ENCODE measurements at places on chromosomes 16 and 17.

DNA sequence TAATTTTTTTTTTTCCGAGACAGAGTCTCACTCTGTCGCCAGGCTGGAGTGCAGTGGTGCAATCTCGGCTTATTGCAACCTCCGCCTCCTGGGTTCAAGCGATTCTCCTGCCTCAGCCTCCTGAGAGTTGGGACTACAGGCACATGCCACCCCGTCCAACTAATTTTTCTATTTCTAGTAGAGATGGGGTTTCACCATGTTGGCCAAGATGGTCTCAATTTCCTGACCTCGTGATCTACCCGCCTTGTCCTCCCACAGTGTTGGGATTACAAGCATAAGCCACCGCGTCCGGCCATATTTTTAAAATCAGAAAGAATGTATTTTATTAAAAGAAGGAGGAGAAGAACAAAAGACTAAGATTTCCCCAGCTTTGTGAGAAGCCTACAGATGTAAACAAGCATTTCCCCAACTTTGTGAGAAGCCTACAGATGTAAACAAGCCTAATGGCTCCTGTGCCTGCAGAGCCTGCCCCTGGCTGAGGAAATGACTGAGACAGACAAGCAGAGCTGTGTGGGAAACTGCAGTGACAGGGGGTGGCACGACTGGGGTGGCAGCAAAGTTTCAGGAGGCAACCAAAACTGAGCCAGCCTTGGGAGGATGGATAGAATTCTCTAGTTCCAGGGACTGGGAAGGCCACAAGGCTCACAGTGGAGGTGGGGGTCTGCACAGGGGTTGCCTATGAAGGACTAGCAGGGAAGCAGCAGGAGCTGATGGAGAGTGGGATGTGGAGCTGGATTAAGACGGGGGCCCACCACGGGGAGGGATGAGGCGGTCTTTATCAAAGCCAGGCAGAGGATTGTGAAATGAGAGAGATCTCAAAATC is 22.9 kb downstream of the TOP3A start:
- no peak for DNase-seq

- DNase-seq, result no peak
Measured at GRCh38 chr16:86392436-86393152, 117.7 kb upstream of the FOXF1 start.

- DNase-seq, result peak; percentile 61
Measured at GRCh38 chr17:59830007-59830630, 62.6 kb downstream of the TUBD1 start.

- DNase-seq, result no peak
Measured at GRCh38 chr17:40018211-40019121, 3.2 kb downstream of the CSF3 start.

GRCh38 chr16:89709716-89710432 is 8.4 kb upstream of the SPATA2L start:
- DNase-seq, result no peak

- DNase-seq, result no peak
Measured at GRCh38 chr17:77437747-77438146, 297.0 kb downstream of the SEC14L1 start.

GRCh38 chr17:33520426-33521330 is 227.6 kb upstream of the ASIC2 start:
- peak; percentile 49 for DNase-seq

- DNase-seq, result peak; percentile 55
Measured at GRCh38 chr16:79601092-79601930, 774 bp upstream of the MAF start.

DNA sequence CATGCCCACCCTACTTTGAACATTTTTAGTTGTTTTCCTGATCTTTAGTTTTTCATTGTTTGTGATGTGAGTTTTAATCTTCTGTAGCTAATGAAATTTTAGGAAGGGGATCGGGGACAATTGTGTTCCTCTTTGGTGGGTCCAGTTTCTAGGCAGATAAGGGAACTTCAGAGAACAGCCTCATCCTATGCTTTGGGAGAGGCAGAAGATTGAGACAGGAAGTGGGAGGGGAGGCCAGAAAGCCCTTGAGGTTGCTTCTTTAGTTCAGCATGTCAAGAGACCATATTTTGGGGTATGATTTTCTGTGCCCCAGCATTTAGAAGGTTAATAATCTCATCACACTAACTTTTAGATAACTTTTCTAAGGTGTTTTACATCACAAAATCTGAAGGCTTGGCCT is 191.0 kb downstream of the TANC2 start:
- no peak for DNase-seq

GRCh38 chr17:33135691-33136090 is 144.0 kb downstream of the SPACA3 start:
- no peak for DNase-seq

DNA sequence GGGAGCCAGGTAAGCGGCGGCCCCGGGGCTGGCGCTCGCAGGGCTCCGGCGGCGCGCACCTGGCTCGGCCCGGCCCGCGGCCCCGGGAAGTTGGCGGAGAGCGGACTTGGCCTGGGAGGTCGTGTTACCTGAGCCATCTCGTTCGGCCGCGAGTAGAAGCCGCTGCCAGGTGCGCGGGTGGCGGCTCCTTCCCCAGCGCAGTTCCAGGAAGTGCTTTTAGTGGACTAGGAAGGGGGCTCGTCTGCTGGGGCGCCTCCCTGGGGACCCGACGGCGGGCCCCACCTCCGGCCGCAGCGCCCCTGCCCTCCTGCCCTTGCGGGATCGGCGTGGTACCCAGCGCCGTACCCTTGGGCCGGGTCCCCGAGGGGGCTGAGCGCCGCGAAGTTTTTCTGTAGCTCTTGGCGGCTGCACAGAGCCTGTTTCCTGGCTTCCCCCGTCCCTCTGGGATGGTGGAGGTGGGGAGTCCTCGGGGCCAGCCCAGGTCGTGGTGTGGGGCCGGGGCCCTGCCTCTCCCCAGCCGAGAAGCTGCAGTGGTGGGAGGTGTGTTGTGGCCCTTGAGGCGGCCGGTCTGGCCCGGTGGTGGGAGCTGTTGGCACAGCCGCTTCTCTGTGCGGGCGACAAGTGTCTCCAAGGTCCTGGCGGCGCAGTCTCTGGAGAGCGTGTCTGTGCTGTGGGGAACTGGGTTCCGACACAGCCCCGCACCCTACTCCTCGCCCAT is 96.9 kb downstream of the RAB11FIP4 start:
- DNase-seq, result peak; percentile 52

GRCh38 chr16:88534638-88535190 is 35.5 kb upstream of the ZC3H18 start:
- DNase-seq, result peak; percentile 67

DNA sequence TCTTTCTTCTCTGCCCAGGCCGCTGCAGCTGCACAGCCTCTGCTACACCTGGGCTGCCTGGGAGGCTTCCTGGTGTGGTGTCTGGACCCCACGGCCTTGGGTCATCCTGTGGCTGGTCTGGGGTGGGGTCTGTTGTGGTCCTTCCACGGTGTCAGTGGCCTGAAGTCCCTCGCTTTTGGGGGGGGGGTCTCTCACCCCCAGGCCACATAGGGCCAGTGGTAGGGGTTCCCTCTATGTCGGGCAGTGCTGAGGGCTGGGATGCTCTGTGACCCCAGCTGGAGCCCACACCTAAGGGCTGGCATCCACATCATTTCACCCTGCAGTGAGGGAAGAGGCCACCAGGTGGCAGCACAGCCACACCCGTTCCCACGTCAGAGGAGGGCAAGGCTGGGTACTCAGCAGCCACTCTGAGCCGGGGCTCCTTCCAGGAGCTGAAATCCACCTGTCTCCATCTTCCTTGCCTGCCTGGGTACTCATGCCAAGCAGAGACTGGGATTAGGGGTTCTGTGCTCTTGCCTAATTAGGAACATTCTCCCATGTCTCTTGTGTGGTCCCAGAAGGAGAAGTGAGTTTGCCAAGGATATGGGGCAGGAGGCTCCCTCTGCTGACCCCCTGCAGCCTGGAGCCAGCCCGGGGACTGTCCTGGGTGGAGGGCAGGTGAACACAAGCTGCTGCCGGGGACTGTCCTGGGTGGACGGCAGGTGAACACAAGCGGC is 13.0 kb downstream of the ENGASE start:
- peak; percentile 78 for DNase-seq

All from activated CD8-positive, alpha-beta memory T cell treated with anti-CD3 and anti-CD28 coated beads, Interleukin-2, amount 10 ng/mL, durations not matched to agents 7 days and 5 days (primary cell).